Urinary bladder (tissue), 4 donors: ENCODE measurements at places on chromosomes 2 and 18. TPM values are rescaled to one million over a fixed set of nuclear protein-coding genes. Genes with fewer than 3 reads are reported as not detected.

GRCh38 chr2:215900203-215900611 is 113.1 kb downstream of the MREG start:
- DNase-seq = no peak

DNA sequence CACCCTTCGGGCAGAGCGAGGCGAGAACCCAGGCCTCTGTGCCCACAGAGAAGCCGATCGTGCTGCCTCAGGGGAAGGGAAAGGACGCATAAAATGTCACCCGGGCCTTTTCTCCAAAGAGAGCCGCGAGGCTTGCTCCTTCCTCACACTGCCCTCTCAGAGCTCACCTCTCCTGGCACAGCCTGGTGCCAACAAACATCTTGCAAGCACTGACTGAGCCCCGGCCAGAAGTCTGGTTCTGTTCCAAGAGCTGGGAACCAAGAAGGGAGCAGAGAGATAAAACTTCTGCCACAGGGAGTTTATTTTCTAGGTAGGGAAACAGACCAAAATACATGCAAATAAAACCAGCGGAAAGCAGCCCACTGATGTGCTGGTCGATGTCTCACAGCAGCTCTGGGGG is 13.6 kb upstream of the ADI1 start:
- no peak for DNase-seq

INHBB gene
- 0.74 TPM for total RNA-seq

GRCh38 chr18:40874233-40874632 is 1080.8 kb upstream of the PIK3C3 start:
- DNase-seq = no peak

GRCh38 chr2:118279005-118279404 is 190.7 kb downstream of the INSIG2 start:
- DNase-seq = no peak

DNA sequence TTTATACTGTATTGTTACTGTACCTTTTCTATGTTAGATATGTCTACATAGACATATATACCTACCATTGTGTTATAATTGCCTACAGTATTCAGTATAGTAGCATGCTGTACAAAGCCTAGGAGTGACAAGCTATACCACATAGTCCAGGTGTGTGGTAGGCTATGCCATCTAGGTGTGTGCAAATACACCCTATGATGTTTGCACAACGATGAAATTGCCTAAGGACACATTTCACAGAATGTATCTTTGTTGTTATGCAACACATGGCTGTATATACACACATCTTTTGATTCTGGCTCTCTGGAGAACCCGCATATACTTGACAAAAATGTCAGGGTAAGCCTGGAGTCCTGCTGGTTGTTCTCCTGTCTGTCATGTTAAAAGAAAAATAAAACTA is 85.1 kb downstream of the BCL2L11 start:
- no peak for DNase-seq

- DNase-seq = no peak
These were observed 57.3 kb downstream of the SLC8A1 start for GRCh38 chr2:40394597-40394996.

FOXI3 gene
- total RNA-seq = not detected

DNA sequence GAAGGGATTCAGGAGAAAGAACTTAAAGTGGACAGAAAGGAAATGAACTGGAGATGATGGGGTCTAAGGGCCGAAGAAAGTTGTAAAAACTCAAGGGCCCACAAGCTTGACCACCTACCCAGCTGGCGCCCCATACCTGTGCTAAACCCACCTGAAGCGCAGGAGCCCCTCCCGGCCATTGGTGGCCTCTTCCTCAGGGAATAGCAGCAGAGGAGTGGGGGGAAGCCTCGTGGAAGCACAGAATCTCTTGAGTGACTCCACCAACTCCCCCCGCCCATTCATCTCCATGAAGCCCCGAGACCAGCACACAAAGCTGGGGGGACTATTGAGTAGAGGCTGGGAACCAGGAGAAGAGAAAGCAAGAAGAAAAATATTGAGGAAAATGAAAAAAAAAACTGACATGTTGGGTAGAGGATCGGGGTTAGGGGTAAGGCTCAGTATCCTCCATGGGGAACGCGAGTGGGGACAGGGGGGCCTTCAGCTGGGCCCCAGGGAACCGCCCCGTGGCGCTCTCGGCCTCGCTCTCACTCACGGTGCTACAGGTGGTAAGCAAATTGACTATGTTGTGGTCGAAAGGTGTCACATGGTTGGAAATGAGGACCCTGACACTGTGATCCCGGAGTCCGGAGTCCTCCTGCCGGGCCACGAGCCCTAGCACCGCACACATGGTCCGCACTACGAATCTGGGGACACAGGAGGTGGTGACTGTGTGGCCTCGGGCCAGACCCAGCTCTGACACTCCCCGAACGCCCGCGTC is 728 bp downstream of the AUP1 start:
- no peak for DNase-seq

C1QL2 gene
- total RNA-seq = not detected

FOSL2 gene
- 40.9 TPM for total RNA-seq

SCN7A gene
- total RNA-seq = 133 TPM

GRCh38 chr2:101474731-101475384 is at the start of gene RFX8:
TSS of gene RFX8 (minus strand) at chr2:101475112. CDS start at chr2:101466848, 8,264 bp downstream.
- DNase-seq = no peak

GRCh38 chr2:196307775-196308305 is 136.5 kb upstream of the STK17B start:
- no peak for DNase-seq

IGFBP2 gene
- total RNA-seq = 136 TPM
